ENCODE measurements at places on chromosomes 13 and 19.

GRCh38 chr19:46610851-46611770 is 10.0 kb downstream of the CALM3 start:
- DNase-seq: no peak

GRCh38 chr13:112592647-112593046 is 4.7 kb upstream of the TUBGCP3 start:
- DNase-seq: no peak

- DNase-seq: no peak
Observed at GRCh38 chr13:25171170-25171516, 945 bp downstream of the AMER2 start.

- no peak for DNase-seq
Observed at GRCh38 chr13:110221406-110222117, 85.4 kb downstream of the COL4A1 start.

- no peak for DNase-seq
Observed at GRCh38 chr19:48967346-48968178, 2.5 kb downstream of the FTL start.

- no peak for DNase-seq
Observed at GRCh38 chr19:16773259-16773658, 53.6 kb downstream of the NWD1 start.

- no peak for DNase-seq
Observed at GRCh38 chr13:94181461-94182107, 297.9 kb downstream of the DCT start.

DNA sequence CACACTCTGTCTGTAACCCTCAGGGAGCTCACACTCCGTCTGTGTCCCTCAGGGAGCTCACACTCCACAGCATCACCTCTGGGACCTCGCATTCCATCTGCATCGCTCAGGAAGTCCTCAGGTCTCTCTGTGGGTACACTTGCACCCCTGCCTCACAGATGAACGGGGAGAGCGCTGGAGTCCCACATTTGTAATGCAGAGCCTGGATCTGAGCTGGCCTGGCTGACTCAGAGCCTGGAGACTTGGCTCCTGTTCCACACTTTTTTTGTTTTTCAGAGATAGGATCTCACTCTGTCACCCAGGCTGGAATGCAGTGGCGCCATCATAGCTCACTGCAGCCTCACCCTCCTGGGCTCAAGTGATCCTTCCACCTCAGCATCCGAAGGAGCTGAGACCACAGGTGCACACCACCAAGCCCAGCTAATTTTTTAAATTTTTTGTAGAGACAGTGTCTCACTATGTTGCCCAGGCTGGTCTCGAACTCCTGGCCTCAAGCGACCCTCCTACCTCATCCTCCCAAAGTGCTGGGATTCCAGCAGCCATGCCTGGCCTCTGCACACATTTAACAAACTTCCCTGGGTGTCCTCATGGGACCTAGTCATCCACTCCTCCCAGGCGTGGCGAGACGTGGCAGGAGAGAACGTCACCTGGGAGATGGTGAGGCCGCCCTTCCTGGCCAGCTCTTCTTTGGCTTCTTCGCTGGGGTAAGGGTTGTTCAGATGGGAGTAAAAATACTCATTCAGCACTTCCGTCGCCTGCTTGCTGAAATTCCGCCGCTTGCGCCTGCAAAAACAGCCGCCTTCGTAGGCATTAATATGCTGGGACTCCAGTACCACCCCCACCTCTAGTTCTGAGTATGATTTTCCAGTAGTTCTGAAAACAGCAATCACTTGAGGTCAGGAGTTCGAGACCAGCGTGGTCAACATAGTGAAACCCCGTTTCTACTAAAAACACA is 31.0 kb downstream of the CILP2 start:
- DNase-seq: no peak

DNA sequence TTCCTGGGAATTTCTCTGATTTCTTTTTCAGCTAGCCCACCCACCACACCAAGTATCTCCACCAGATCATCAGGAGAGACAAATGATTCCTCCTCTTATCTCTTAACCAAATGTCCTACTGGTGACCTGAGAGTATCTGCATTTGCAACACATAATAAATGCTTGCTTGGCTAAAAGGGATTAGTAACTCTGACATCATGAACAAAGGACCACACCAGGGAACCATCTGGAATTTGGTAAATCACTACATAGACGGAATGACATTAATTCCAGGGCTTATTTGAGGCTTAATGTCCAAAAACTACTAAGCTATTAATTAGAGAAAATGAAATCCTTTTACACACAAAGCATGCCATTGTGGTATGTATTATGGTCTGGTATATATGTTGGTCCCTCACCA is 139.0 kb downstream of the RAP2A start:
- no peak for DNase-seq
